ENCODE measurements at places on chromosomes 11 and 22.

GRCh38 chr11:110130642-110131238 is 37.5 kb downstream of the ZC3H12C start:
- peak; percentile 61 for DNase-seq

DNA sequence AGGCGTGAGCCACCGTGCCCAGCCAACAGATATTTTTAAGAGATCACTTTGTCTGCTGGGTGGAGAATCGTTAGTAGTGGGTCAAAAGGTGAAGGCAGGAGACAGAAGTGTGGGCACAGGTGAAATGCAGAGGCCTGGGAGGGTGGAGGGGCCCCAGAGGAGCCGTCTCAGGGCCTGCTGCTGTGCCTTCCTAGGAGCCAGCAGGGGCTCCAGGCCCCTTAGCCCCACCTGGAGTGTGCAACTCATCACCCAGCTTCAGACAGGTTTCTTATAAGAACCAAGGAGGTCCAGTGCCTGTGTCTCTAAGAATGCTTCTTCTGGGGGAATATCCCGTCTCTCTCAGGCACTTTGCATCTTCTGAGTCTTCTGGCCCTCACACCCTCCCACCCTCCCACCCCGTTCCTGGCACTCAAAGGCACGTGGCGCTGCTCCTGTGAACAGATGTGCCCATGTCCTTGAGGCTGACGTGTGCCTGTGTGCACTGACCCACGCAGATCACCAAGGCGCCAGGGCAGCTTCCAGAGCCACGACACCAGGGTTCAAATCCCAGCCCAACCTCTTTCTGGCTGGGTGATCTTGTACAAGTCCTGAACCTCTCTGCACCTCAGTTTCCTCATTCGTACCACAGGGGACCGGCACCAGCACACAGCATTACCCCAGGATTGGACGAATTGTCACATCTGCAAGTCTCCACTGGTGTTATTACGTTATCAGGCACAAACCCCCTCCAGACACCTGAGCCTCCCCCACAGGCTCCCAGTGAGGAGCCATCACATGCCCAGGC is 3.4 kb downstream of the ARSA start:
- DNase-seq: no peak

- no peak for DNase-seq
Measured at GRCh38 chr11:96798445-96798844, 408.6 kb downstream of the JRKL start.

- no peak for DNase-seq
Measured at GRCh38 chr22:42977569-42977968, 37.4 kb downstream of the PACSIN2 start.

GRCh38 chr11:65100674-65101350 is 4.8 kb downstream of the VPS51 start:
- no peak for DNase-seq

All from muscle of back (tissue), 13 donors.